IgD-negative memory B cell (primary cell): ENCODE measurements at places on chromosomes 7 and 10. TPM values are rescaled to one million over a fixed set of nuclear protein-coding genes. Genes with fewer than 3 reads are reported as not detected.

SMIM30 gene
- polyA plus RNA-seq, result 46.6 TPM

ZNF503 gene
- not detected for polyA plus RNA-seq

ASZ1 gene
- not detected for polyA plus RNA-seq

CPA2 gene
- polyA plus RNA-seq, result not detected

ITIH2 gene
- polyA plus RNA-seq, result not detected

RNF133 gene
- polyA plus RNA-seq, result not detected

MYH16 gene
- not detected for polyA plus RNA-seq

OR2A1 gene
- not detected for polyA plus RNA-seq

CHRM2 gene
- not detected for polyA plus RNA-seq

AOC1 gene
- 0.11 TPM for polyA plus RNA-seq

PARP12 gene
- 30.8 TPM for polyA plus RNA-seq
